EH (cell line): ENCODE measurements at places on chromosomes 5 and 9.
A peak's percentile ranks its signal among the peaks of the same experiment; 100 is the strongest.

- DNase-seq: peak; percentile 37
Observed at GRCh38 chr9:14326264-14326826, 12.4 kb upstream of the NFIB start.

DNA sequence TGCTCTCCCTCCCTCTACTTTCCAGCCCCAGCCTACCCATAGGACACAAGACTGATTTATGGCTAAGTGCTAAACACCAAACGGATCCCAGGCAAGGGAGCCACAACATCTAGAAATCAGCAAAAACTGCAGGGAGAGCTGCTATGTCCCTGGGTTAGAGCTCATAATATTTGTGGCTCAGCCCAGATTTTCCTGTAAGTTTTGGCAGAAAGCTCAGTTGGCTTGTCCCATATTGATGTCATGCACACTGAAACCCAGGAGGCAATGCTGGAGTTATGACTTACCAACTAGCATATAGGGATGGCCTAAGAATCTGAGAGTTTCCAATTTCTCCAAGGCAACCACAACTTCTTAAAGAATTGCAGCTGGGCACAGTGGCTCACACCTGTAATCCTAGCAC is 44.7 kb upstream of the MYOT start:
- no peak for DNase-seq

- DNase-seq: no peak
Observed at GRCh38 chr9:18504707-18505106, 30.8 kb downstream of the ADAMTSL1 start.

DNA sequence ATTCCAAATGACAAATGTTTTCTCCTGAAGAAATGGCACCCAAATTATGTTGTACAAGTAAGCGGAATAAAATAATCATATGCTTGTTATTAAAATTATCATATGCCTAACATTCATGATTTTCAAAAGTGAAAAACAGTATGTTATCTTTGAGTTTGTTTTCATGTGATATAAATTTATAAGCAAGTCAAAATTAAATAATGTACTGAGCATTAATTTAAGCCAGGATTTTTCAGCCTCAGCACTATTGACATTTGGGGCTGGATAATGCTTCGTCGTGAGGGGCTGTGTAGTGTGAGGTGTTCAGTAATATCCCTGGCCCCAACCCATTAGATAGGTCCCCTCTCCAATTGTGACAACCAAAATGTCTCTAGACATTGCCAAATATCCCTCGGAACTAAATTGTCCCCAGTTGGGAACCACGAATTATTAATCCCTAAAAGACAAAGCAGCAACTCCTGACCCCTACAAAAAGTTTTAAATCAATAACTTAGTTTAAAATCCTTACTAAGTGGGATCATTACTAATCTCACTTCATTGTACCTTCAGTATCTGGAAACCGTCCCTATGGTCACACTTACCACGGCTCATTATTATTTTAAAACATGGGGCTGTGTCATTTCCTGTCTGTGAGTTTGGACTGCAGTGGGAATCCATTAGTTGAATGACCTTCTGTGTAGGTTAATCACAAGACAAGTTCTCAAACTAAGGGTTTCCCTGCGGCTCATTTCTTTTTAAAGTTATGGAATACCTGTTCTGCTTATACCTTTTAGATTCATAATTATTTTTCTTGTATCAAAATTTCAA is 1.3 kb upstream of the NNT start:
- DNase-seq: peak; percentile 71

DNA sequence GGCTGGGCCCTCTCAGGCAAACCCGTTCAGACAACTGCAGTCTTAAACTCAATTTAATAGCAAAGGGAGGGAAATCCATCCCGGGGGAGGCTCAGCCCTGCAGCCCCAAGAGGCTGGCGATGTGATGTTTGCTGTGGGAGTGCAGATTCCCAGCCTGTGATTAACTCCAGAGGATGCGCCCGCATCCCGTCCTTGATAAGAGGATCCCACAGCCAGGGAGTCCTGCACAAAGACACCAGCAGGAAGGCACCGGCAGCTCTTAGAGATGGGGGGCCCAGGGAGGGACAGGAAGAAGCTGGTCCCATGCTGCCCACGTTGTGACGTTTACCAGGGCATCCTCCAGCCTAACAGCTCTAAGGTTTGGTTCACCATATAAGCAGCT is 64.7 kb downstream of the MRPL36 start:
- DNase-seq: no peak

GRCh38 chr5:58261605-58262004 is 198.3 kb downstream of the PLK2 start:
- DNase-seq: peak; percentile 75

DNA sequence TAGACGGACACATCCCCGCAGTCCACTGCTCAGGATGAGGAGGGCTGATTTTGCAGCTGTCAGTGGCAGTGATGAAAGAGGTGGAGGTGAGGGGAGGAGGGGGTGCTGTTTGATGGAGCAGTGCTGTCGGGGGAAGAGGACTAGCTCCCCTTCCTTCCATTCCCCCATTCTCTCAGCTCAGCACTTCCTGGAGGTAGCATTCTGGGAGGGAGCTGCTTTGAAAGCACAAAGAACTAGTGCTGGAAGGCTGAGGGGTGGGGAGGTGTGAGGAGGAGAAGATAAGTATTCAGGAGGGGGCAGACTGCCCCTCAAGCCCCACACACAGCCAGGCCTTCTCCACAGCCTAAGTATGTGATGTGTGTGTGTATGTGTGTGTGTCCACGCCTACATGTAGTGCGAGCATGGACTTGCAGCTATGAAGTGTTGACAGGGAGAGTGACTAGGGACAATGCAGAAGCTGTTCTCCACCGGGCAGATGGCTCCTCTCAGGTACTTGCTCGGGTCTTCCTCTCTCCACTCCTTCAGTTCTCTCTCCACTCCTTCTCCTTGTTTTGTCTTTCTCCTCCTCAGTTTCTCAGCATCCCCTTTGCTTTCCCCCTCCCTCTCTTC is 65.5 kb upstream of the HSPA9 start:
- no peak for DNase-seq

GRCh38 chr5:95963650-95964410 is 2.2 kb upstream of the ELL2 start:
- DNase-seq: no peak

GRCh38 chr9:114546851-114547250 is 40.7 kb upstream of the ATP6V1G1 start:
- DNase-seq: no peak

- no peak for DNase-seq
Observed at GRCh38 chr5:19605846-19606407, 382.1 kb downstream of the CDH18 start.

DNA sequence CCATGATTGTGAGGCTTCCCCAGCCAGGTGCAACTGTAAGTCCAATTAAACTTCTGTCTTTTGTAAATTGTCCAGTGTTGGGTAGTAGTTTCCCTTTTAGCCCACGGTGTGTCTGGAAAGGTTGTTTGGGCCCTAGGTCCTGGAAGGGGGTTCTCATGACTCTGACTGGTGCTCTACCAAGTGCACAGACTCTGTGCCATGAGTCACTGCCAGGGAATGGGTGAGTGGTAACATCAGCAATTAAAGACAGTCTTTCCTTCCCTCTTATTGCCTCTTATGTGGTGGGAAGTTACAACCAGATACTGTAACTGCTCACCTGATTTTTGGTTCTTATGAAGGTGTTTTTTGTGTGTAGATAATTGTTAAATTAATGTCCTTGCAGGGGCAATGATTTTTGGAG is 141.2 kb downstream of the PRDM9 start:
- DNase-seq: no peak

- no peak for DNase-seq
Observed at GRCh38 chr9:15755660-15756059, 202.8 kb downstream of the CCDC171 start.

DNA sequence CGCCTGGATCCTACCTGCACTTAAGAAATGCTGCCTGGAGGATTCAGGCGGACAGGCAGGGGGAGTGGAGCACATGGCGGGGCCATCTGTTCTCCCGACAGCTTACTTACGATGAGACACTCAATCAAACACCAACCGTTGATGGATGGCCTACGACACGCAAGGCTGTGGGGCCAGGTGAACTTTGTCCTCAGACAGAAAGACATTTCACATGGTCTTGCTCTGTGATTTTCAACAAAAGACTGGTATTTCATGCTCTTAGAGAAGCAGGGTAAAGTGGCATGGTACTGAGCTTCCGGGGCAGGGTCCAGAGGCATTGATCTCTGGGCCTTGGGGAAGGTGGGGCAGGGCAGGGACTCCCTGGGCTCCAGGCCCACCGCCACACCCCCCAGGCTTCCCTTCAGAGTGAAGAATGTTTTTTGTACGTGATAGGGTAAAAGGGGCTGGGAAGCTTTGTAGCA is 9.1 kb upstream of the OLFM1 start:
- no peak for DNase-seq
